ENCODE measurements at places on chromosomes 11 and 22.
A peak's percentile ranks its signal among the peaks of the same experiment; 100 is the strongest.

- no peak for DNase-seq
Measured at GRCh38 chr22:38860283-38861169, 11.5 kb downstream of the CBX6 start.

DNA sequence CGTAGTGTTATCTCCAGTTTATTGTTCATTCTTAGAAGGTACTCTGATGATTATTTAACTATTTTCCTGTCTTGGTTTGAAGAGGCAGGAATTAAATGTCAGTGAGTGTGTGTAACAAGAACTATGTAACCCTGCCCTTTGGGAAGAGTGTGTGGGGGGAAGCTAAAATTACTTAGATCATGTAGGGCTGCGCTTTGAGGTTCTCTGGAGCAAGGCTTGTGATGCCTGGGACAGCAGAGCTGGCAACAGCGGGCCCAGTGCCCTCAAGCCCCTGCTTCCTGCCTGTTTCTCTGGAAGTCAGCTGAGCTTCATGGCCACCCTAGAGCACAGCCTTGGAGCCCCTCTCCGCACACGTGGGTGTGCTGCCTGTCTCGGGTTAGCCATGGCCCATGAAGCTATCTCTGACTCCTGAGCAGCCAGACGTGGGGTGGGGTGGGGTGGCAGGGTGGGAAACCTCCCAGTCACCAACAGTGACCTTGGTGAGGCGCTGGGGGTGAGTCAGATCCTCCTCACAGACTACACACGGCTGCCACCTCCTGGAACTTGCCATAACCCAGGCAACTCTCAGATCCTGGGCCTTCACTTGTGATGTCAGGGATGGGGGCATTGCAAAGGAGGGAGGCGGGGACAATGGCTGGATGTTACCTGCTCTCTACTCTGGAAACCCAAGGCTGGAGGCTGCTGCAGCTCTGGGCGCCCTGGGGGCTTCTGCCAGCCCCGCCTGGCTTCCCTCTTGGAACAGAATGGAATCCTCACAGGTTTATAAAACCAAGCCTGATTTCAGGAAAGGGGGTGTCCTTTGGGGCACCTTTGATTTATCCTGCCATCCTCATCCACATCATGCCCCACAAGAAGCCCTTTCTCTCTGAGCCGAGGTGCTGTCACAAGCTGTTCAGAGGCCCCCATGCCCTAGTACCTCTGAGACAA is 88.6 kb downstream of the SNX19 start:
- peak; percentile 87 for DNase-seq

GRCh38 chr22:46079093-46079860 is 71.0 kb upstream of the PPARA start:
- no peak for DNase-seq

DNA sequence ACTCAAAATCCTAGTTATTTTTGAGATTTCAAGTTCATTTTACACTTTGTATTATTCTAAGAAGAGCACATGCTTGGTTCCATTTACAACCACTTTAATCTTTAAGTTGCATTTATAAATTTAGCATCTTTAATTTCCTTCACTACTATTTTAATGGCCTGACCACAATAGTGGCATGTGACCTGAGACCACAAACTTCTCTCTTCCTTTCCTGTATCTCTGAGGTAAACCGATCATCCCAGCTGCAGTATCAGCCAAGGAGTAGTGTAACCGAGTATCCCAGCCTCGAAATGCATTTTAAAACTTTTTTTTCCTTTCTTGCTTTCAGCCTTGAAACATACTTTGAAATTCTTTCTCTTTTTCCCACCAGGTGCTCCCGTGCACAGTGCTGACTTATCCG is 28.7 kb upstream of the CBX6 start:
- no peak for DNase-seq

- peak; percentile 55 for DNase-seq
Measured at GRCh38 chr22:38504731-38505540, 1.2 kb downstream of the DDX17 start.

DNA sequence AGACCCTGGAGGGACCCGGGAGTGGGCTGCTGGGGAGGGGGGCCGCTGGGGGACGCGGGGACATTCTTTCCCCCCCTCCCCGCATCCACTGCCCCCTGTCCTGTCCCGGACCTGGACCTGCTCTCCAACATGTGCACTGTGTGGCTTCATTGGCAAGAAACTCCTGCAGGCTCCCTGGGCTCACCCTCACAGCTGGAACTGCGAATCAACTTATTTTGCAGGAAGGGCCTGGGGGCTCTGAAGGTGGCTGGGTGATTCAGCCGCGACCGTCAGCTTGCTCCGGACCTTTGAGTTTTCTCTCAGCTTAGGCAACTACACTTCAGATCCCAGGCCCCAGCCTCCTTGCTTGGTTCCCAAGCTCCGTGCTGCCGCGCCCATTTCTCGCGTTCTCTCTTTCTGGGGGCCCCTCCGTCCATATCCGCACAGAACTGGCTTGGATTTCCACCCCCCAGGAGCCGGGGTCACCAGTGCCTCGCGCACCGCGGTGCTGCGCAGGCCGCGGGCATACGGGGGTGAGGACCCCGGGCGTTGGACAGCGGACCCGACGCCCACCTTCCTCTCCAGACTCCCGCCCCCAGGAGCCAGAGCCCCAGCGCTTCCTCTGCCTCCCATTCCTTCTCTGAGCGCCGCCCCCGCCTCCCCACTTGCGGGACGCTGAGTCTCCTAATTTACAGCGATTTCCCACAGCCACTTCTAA is 471 bp upstream of the AHNAK start:
- DNase-seq: peak; percentile 47

DNA sequence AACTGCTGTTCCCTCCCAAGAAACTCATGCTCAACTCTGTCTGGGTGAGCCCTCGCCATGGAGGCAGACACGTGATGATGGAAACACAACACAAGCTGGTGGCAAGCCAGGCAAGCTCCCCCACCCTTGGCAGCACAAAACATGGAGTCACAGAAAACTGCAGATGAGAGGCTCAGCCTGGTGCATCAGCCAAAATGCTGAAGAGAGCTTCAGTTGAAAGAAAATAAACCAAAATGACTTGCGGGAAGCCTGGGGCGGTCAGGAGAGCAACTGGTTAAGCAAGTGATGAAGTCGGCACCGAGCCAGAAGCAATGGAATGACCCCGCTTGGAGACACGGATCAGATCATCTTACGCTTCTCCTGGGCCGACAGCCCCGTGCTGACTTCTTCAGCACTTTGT is 68.3 kb downstream of the C11orf58 start:
- DNase-seq: peak; percentile 14
